MM.1S (cell line): ENCODE measurements at places on chromosomes 4 and X.
A peak's percentile ranks its signal among the peaks of the same experiment; 100 is the strongest.

- DNase-seq: no peak
Observed at GRCh38 chrX:20267607-20267930, 860 bp upstream of the RPS6KA3 start.

GRCh38 chr4:3715061-3715854 is 50.9 kb upstream of the ADRA2C start:
- no peak for DNase-seq

DNA sequence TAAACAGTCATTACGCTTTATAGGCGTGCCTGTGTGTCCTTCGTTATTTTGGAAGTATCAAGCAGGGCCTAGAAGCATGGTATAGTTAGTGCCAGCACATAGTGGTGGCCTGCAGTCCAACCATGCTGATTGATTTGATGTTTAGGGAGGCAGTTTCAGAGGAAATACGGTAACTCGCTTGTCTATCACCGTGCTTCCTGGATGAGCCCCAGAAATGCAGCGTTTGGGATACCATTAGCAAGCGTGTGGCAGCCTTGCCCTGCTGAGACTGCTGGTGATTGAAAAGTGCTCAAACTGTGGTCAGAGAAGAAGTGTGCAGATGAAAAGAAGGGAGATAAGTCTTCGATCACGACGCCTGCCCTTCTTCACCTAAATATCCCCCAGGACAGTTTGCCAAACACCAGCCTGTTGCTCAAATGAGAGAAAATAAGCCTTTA is 158.4 kb downstream of the CHIC2 start:
- peak; percentile 66 for DNase-seq

DNA sequence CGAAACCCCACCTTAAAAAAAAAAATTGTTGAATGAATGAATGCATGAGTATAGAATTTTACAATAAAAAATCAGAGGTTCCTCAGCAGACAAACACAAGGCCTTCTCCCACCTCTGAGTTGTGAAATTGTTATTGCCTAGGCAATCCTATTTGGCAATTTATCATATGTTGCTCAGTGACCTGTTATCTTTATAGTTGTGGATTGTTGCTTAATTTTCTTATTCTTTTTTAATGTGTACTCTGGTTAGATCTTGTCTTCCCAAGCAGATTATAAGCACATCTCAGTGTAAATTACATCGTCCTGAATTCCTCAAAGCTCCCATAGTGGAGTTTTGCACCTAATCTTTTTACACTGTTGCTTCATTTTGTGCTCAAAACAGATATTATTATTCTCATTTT is 71.9 kb downstream of the RBM47 start:
- no peak for DNase-seq

DNA sequence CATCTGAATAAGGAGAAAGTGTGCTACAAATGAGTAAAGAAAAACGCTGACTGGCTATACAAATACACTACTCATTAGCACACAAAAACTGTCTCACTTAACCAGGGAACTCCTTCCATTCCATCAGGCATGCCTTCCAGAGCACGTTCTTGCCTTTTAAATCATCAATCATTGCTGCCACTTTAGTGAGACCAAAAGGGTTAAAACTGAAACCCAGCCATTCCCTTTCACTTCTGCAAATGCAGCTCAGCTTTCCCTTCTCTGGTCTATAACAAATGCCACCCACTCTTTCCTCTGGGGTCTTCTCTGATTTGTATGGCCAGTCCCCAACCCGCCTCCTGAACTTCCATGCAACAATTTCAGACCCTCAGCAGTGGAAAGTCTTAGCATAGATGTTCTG is 231.5 kb downstream of the TRIML1 start:
- no peak for DNase-seq

DNA sequence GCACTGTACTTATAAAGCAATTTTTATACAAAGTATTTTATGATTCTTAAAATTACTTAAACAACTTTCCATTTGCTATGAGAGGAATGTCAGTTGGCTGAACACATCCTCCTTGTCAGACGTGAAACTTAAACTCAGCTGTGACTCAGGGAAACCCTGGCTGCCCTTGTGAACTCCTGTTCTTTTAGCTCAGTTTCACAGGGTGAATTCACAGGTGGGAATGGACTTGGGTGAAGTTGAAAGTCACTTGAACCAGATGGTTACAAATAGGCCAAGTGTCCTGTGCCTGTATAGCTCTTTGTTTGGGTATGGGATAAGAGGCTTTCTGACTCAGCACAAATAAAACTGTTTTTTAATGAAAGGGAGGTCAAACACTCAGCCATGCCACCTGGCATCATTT is 67.4 kb upstream of the FAM47B start:
- DNase-seq: peak; percentile 74

DNA sequence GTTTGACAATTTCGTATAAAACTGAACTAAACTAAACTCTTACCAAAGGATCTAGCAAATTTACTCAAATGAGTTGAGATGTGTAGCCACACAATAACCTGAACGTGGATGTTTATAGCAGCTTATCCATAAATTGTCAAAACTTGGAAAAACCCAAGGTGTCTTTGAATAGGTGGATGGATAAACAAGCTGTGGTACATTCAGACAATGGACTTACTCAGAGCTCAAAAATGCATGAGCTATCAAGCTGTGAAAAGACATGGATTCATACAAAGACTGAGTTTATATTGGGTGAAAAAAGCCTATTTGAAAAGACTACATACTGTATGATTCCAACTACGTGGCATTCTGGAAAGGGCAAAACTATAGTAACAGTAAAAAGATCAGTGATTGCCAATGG is 69.5 kb downstream of the LARP1B start:
- DNase-seq: no peak

DNA sequence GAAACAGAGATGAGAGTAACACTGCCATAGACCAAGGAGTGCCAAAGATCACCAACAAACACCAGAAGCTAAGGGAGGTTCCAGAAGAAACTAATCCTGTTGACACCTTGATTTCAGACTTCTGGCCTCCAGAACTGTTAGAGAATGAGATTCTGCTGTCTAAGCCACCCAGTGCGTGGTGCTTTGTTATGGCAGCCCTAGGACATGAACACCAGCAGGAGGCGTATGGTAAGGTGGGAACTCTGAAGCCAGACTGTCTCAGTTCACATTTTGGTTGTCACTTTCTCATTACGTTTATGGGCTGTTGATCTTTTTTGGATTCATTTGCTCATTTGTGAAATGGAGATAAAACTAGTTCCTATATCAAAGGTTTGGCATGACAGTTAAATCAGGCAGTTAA is 142.9 kb downstream of the DCHS2 start:
- DNase-seq: no peak

GRCh38 chr4:123198706-123199105 is 197.9 kb upstream of the SPRY1 start:
- DNase-seq: no peak

DNA sequence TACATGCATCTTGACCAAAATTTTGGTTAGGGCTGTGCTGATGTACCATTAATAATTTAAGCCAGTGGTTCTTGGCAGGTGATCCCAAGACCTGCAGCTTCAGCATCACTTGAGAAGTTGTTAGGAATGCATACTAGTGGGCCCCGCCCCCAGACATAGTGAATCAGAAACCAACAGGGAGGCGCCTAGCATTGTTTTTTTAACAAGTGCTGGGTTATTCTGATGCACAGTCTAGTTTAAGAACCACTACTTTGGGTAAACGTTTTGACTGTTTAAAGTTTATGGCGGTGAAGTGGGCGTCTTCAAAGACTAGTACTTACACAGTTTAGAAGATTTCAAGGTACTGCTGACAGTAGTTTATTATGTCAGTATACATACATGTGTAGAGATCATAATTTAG is 23.6 kb downstream of the FAM199X start:
- DNase-seq: no peak

GRCh38 chr4:151099976-151100417 is 569 bp downstream of the RPS3A start:
- DNase-seq: no peak

GRCh38 chr4:88225232-88226105 is 58.9 kb downstream of the PPM1K start:
- no peak for DNase-seq

DNA sequence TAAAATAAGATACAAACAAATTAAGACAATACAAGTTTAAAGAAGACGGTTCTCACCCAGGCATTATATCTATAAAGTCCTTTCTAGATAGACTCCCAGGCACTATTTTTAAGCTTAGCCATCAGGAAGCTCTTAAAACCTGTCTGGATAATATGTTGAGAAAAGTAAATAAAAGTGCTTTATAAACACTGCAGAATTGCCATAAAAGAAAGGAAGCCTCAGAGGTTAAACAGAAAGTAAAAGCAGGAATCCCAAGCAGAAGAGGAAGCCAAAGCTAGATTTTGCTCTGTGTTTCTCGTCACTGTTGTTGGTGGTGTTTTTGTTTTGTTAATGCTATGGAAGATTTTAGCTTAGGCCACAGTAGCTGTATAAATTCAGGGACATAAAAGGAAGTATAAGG is 1267.3 kb downstream of the PCDH19 start:
- DNase-seq: peak; percentile 40

GRCh38 chr4:4848540-4848939 is 10.9 kb upstream of the MSX1 start:
- no peak for DNase-seq

DNA sequence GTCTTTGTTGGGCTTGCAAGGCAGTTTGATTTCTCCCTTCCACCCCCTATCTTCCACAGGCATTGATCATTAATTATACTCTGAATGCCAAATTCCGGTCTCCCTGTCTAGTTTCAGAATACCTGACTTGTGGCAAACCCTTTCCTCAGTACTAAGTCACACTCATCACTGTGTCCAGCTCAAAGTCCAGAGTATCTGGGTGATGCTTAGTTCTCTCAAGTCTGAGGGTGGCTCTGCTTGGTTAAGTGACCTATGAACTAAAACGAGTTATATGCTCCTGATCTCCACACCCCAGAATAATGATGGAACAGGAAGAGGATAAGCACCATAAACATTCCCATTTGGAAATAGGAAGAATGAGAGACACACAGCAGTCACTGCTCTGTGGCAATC is 6.5 kb downstream of the SMIM9 start:
- DNase-seq: no peak

DNA sequence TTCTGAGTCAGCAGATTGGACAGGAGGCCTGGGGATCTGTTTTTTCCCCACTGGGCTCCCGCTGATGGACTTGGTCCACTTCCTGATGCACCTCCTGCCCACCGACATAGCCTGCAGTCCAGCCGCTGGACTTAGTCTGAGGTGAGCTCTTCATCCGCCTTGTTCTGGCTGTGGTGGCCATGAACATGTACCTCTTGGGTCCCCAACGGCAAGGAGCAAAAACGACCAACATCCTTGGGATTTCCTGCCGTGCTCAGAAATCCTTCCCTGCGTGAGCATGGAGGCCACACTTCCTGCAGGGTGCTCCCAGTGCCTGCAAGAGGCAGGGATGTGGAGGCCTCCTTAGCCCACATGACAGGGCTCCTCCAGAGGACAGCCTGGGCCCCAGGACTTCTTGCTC is 76.8 kb downstream of the CRMP1 start:
- DNase-seq: no peak

DNA sequence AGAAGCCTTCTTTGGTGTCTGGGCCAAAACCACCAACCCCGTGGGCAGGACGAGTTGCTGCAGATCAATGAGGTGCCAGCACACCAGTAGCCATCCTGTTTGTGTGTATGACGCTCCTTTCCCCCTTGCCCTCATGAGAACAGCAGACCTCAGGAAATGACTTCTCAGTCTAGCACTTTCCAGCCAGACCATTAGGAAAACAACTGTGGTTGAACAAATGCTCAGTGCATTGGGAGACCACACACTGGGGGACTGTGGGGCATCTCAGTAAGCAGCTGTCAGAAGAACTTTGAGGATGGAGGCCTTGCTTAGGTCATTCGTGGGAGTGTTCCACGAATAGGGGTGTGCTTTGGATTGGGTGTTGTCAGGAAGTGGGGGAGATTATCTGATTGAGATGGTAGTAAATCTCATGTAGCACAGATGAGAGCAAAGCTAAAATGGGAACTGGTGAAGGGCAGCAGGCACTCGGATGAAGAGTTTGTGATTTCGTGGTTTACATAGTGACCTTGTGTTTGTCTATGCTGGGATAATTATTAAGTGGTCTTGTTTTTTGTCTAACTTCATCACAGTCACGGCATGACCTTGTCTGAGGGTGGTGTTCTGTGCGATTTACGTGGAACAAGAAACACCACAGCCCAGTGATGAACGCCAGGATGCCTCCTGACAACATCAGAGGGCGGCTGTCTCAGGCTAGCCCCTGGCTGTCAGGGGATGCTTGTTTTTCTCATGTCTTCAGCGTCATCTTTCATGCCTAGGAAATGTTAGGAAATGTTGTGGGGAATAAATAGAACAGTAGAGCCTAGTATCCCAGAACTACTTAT is 70.1 kb downstream of the USP46 start:
- no peak for DNase-seq

DNA sequence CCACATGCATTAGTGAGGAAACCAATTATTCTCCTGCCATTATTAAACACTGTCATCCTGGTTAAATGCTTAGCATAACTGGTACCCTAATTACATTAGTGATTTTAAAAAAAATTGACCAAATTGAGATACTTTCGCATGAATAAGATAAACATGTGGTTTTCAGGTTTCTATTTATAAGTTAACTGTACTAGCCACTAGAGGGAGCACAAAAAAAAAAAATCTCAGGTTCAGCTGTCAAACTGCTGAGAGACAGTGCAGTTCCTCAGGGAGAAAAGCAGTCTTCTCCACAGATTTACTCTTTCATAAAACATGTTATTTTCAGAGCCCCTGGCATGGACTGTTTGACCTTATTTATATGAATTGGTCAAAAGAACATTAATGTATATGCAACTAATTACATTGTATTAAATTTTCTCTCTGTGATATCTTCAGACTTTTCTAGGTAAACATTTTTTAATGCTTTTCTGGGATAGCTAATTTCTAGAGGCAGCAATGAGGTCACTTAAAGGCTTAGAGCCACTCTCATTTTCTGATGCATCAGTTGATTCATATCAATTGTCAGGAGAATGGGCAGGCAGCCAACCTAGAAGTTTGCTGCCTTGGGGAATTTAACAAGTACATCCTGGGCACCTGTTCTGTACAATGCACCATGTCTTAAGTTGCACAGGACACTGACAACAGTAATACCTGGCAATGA is 167.5 kb downstream of the CDS1 start:
- peak; percentile 53 for DNase-seq

- peak; percentile 74 for DNase-seq
Observed at GRCh38 chr4:54217642-54218495, 11.2 kb upstream of the PDGFRA start.

DNA sequence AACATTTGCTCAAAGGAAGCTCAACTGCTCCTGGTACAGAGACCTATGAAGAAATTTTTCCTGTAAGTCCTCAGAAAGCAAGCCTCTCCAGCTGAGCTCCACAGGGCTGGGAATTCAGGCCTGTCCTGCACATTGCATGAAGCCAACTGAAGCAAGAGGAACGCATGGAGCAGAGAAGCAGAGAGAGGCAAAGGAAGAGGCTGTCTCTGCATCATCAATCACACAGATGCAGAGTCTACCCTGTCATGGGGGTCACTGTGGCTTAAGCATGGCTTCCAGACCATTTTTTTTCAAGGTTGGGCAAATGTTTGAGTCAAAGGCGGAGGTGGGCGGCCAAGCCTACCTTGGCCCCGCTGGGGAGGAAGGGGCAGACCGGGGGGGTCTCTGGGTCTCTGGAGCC is 110.3 kb upstream of the MSX1 start:
- no peak for DNase-seq
